CD4-positive, alpha-beta T cell treated with Interleukin-10 for 1 hour (primary cell): ENCODE measurements at places on chromosomes 2 and 18.

GRCh38 chr2:31674446-31674845 is 93.7 kb upstream of the SRD5A2 start:
- no peak for DNase-seq

- no peak for DNase-seq
Measured at GRCh38 chr2:211996857-211997256, 541.7 kb downstream of the ERBB4 start.

GRCh38 chr2:8581234-8581561 is 100.7 kb upstream of the ID2 start:
- DNase-seq = no peak

- no peak for DNase-seq
Measured at GRCh38 chr2:72271766-72272641, 124.3 kb upstream of the CYP26B1 start.

GRCh38 chr2:217960351-217960750 is 42.4 kb downstream of the TNS1 start:
- DNase-seq = no peak

DNA sequence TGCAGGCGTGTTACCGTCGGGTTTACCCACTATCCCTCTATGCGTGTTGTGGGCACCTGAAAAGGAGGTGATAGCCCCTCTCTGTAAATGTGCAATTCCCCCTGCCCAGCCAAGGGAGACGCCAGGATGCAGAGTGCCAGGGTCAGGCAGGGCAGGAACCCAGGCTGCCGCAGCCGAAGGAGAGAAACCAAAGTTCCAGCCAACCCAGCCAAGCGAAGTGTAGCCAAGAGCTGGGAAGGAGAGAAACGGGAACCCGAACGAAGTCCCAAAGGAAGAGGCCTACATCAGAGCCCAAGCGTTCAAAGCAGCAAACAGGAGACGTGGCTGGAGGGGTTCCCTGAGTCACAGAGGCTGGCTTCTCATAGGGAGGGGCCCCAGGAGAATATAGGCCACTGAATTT is 24.2 kb upstream of the SPR start:
- no peak for DNase-seq

DNA sequence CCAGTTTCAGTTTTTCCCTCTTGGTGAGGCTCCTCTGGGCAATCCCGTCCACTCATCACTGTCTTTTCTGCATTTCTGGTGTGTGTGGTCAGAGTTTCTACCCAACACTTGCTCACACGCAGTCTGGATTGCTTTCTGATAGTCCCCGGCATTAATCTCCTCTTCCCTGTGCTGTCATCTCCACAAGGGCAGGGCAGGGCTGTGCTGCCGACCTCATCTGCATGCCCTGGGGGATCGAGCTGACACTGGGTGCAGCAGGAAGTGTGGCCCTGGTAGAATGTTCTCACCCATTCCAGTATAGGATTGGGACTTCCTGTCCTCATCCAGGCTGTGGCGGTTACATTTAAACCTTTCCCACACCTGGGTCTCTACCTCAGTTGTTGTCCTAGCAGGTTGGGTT is 80.0 kb upstream of the FAM136A start:
- no peak for DNase-seq

DNA sequence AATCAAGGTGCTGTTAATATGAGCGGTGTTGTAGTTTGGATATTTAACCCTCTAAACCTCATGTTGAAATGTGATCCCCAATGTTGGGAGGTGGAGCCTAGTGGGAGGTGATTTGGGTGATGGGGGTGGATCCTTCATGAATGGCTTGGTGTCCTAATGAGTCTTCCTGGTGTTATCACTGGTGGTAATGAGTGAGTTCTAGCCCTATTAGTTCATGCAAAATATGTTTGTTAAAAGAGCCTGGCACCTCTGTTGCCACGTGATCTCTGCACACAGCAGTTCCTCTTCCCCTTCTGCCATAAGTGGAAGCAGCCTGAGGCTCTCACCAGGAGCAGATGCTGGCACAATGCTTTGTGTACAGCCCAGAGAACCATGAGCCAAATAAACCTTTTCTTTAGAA is 158.4 kb downstream of the FMNL2 start:
- DNase-seq = no peak

DNA sequence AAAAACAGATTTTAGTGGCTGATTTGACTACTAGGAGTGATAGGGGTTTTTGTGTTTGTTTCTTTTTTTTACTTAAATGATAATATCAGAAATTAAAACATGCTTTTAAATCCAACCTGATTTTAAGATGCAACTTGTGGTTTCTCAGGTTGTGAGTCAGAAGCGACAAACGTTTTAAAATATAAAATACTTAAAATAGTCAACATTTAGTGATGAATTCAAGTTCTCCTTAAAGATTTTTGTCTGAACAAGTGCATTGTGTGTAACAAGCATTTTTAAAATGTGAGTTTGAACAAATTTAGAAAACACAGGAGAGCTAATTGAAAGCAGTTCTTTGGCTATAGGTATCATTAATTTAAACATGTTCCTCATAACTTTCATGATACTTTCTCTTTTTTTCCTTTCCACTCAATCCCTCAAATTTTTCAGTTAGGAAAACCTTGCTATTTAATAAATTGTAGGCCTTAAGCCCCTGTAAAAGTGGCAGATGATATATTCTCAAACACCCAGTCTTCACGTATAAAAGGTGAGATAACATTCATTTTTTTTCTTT is 3.6 kb downstream of the TBR1 start:
- DNase-seq = no peak

- no peak for DNase-seq
Measured at GRCh38 chr2:191581003-191581402, 96.9 kb upstream of the NABP1 start.

- peak; percentile 13 for DNase-seq
Measured at GRCh38 chr2:667332-667999, 9.7 kb downstream of the TMEM18 start.

DNA sequence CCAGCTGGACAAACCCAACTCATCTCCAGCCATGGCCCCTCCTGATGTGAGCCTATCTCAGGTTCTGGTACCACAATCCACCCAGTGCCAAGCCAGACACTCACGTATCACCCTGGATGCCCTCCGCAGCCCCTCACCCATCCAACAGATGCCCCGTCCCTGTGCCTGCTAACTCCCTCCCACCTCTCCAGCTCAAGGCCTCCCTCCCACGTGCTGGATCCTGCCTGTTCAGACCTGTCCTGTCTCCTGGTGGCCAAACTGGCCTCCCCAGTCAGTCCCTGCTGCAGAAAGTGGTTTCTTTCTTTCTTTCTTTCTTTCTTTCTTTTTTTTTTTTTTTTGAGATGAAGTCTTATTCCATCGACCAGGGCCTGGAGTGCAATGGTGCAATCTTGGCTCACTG is 86.2 kb downstream of the RRM2 start:
- no peak for DNase-seq

DNA sequence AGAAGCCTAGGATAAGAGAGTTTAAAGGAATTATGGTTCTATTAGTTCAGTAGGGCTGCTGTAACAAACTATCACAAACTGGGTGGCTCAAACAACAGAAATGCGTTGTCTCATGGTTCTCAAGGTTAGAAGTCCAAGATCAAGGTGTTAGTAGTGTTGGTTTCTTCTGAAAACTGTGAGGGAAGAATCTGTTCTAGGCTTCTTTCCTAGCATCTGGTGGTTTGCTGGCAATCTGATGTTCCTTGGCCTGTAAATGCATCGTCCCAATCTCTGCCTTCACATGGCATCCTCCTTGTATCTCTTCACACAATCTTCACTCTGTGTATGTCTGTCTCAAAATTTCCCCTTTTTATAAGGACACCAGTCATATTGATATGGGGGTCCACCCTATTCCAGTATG is 76.3 kb downstream of the MDH1 start:
- no peak for DNase-seq

DNA sequence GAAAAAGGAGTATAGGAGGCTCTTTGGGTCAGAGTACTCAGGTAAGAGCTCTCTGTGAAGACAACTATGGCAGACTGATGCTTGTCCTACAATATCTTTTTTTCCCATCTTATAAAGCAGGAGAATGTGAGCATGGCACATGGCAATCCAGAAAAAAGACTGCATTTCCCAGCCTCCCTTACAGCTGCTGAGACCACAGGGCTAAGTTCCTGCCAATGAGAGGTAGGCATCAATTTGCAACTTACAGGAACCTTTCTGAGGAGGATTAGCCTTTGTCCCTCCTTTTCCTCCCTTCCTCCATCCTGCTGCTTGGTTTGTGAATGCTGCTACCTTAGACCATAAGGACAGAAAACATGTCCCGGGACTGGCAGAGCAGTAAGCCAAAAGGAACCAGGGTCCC is 37.8 kb upstream of the ST8SIA5 start:
- no peak for DNase-seq

DNA sequence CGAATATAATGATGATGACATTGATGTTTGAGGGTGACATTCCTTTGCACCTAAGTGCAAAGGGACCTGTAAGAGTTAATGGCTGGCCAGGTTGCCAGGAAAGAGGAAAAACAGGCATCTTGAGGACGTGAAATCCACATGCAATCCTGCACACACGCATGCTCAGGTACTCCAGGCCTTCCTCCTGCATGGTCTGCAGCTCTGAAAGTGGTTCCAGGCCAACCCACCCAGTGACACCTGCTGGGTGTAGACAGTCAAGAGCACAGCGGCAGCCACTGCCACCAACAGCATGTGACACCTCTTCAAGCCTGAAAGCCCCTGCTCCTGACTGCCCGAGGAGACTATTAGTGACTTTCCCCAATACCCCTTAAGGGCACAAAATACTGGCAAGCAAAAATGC is 101.6 kb downstream of the PIEZO2 start:
- no peak for DNase-seq

DNA sequence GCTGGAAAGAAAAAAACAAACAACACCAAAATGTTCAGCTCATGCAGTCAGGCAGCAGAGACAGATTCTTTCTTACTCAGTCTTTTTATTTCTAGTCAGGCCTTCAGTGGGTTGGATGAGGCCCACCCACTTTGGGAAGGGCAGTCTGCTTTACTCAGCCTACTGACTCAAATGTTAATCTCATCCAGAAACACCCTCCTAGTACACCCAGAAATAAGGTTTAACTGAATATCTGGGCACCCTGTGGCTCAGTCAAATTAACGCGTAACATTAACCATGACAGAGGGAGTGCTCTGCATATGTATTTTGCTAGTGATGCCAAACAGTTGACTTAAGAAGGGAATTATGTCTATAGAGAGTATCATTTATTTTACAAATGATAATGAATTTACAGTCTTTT is 401.6 kb downstream of the PARD3B start:
- no peak for DNase-seq

DNA sequence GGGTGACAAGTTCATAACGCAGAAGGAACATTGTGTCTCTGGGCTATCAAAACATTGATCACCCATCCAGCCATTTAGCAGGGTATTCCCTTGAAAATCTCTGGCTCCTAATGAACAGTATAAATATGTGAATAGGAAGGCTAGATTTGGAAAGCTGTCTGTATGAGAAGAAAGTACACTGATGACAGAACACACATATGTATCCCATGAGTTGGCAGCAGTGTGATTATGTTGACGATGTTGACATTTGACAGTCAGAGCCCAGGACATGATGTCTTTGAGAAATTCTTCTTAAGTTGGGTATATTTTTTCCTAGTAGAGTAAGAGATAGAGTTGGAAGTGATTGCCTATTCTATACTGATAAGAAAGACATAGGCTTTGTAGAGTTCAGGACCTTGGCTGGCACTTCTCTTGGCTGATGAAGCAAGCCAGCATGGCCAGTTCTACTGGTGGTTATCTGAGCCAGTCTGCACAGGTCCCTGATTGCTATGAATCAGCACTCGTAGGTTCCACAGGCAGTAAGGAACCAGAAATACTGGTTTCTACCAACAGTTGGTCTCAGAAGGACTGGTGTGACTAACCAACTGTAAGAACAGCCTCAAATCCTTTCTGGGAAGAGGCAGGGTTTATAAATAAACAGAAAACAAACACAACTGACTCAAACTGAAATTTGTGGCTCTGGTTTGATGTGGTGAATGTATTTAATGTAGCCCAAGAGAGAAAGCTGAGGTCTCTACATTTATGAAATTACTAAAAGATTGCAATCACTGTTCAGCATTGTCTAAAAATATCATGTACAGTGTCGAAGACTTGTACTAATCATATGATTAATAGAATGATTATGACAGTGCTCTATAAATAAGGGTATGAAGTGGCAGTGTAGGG is 43.9 kb upstream of the RAPH1 start:
- DNase-seq = no peak

DNA sequence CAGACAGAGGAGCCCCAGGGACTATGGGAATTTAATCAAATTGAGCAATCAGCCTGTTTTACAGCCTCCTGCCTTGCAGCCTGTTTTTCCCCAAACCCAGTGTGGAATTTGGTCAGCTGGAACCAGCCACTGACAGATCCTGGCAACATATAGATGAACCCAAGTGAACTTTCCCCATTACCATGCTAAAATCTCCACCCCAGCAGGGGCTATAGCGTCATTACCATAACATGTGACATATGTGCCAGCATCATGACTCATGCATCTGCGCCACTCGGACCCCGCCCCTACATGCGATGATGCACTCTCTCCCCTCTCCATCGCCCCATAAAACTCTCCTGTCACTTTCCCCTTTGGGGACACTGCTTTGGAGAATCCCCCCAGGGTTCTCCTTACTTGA is 17.3 kb upstream of the FEZ2 start:
- no peak for DNase-seq

GRCh38 chr2:56107502-56108220 is 76.1 kb upstream of the CCDC85A start:
- DNase-seq = no peak

GRCh38 chr2:35081001-35081621 is 1274.5 kb upstream of the CRIM1 start:
- no peak for DNase-seq

- no peak for DNase-seq
Measured at GRCh38 chr2:118250463-118250862, 162.2 kb downstream of the INSIG2 start.

GRCh38 chr18:79912409-79912991 is 39.0 kb downstream of the SLC66A2 start:
- no peak for DNase-seq

GRCh38 chr2:230413479-230413878 is 2.5 kb upstream of the SP100 start:
- no peak for DNase-seq

DNA sequence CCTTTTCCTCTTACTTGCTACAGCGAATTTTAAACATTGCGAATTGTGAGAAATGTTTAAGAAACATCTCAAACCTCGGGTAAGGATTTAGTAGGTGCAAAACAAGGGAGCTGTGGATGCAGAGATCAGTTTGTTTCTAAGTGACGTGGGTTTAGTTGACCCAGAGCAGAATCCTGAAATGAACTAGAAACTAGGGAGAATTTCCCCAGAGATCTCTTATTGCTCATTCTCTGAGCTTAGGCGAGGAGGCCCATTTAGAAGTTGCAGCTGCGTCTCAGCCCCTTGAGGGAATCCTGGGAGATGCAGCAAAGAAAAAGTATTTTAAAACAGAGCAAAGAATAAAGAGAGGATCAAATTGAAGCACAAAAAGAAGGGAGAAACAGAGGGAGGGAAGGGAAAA is 29.3 kb downstream of the FAM124B start:
- no peak for DNase-seq

DNA sequence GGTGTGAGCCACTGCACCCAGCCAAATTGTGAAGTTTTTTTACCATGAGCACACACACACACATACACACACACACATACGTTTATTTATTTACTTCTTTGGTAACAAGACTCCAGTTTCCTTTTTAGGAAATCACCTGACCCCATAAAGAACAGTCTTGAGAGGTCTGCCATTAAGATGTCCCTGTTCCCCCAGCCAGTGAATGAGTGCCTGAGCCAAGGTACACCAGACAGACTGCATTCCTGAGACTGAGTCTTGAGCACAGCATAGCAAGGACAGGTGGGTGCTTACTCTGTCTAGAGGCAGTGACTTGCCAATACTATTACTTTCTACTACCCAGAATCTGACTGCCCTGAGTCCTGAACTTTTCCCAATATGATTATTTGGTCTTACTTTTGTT is 167.2 kb upstream of the SATB2 start:
- no peak for DNase-seq
